Inflammatory macrophage (primary cell): ENCODE measurements at places on chromosomes 16 and 17.
A peak's percentile ranks its signal among the peaks of the same experiment; 100 is the strongest.

GRCh38 chr17:60947100-60947499 lies 269.4 kb downstream of the BCAS3 start:
- no peak for DNase-seq

DNA sequence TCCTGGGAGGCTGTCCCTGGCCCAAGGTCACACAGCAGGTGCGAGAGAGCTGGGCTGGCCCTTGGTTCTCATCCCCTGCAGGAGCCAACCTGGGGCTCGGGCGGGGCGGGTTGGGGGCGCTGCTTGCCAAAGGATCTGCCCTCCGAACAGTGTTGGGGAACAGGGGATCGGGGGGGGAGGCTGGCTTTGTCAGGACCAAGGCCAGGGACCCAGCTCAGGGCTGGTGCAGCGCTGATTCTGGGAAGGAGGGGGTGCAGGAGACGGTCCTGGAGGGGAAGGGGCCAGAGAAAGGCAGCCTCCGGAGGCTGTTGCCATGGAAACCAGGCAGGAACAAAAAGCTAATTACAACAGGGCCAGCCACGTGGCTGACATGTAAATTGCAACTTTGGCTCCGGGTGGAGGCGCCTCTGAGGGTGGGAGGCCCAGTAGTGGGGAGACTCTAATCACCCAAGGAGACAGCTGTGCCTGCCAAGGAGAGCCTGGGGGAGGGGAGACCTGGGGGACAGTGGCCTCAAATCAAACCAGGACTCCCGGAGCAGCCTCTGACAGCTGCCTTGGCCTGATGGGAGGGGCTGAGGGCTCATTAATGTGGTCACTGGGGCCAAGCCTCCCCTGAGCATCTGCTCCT lies 1.3 kb downstream of the TUBB3 start:
- DNase-seq = no peak

DNA sequence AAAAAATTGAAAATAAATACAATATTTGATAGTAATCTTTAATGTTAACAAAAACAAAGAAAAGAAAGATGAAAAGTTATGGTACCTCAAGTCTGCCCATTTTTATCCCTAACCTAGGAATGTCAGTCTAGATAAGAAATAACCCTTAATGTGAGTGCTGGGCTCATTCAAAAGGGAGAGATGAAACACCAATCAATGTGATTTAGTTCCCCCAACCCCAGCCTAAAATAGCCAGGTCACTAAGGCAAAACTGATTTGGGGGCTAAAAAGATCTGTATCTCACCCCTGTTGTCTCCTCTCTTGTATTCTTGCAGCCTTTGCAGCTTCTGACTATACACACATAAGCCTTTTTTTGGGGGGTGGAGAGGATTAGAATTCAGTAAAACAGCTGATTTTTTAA lies 3.2 kb upstream of the IGF2BP1 start:
- DNase-seq = no peak

DNA sequence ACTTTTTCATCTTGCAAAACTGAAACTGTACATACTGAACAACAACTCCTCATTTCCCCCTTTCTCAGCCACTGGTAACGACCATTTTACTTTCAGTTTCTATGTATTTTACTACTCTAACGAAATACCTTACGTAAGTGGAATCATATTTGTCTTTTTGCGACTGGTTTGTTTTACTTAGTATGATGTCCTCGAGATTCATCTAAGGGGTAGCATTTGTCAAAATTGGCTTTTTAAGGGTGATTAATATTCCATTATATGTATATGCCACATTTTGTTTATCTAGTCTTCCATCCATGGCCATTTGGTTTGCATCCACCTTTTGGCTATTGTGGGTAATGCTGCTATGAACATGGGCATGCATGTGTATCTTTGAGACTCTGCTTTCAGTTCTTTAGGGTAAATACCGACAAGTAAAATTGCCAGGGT lies 10.4 kb downstream of the KPNB1 start:
- peak; percentile 61 for DNase-seq

DNA sequence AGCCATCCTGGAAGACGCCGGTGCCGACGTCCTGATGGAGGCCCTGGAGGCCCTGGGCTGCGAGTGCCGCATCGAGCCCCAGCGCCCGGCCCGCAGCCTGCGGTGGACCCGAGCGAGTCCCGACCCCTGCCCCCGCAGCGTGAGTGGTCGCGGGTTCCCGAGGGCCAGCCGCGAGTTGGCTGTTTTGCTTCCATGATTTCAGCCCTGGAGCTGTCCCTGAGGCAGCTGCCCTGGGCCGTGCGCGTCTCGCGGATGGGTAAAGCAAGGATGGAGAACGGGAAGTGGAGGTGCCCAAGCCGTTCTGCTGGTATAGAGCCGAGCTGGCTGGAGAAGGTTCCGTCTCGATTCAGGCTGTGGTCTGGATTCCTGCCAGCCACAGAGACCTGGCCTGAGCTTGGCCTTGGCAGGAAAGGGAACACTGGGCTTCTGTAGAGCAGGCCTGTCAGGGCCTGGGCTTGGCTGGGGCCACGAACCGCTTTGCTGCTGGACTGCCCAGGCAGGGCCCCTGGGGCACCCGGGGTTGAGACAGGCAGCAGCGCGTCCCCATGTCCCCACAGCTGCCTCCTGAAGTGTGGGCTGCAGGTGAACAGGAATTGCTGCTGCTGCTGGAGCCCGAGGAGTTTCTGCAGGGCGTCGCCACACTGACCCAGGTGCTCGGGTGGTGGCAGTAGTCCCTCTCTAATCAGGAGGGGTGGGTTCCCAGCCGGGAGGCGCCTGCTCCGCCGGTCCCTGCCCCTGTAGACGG lies 941 bp upstream of the MRPS34 start:
- DNase-seq = peak; percentile 53

DNA sequence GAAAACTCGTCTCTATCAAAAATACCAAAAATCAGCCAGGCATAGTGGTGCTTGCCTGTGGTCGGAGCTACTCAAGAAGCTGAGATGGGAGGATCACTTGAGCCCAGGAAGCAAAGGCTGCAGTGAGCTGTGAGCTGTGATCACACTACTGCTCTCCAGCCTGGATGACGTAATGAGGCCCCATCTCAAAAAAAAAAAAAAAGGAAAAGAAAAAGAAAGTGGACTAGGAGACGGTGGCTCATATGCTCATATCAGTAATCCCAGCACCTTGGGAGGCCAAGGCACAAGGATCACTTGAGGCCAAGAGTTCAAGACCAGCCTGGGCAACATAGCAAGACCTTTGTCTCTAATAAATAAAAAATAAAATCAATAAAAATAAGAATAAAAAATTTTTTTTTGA lies 8.8 kb upstream of the SUMO2 start:
- peak; percentile 20 for DNase-seq

GRCh38 chr17:77494664-77495435 lies 354.1 kb downstream of the SEC14L1 start:
- DNase-seq = peak; percentile 72

DNA sequence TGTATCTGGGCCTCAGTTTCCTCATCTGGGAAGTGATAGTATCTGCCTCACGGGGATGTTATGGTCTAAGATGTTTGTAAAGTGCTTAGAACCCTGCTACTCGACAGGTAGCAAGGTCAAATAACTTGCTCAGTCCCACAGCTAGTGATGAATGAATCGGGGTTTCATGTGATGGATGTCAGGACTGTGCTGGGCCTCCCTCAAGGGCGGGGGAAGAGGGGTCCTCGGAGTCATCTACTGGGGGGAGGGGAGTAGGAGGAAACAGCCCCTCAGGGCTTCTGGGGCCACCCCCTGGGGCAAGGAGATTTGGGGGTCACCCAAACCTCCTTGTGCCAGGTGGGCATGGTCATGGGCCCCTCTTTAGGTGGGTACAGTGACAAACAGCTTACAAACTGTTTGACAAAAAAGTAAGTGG lies 732 bp downstream of the PNPO start:
- no peak for DNase-seq

GRCh38 chr16:87324411-87325275 lies 7.5 kb upstream of the C16orf95 start:
- DNase-seq = peak; percentile 5

- peak; percentile 94 for DNase-seq
These were observed at the start of gene PRKCB for GRCh38 chr16:23835390-23836077. Gene PRKCB, plus strand, starts transcription at chr16:23835983.

- peak; percentile 74 for DNase-seq
These were observed 48.1 kb downstream of the HS3ST2 start for GRCh38 chr16:22862046-22862445.

DNA sequence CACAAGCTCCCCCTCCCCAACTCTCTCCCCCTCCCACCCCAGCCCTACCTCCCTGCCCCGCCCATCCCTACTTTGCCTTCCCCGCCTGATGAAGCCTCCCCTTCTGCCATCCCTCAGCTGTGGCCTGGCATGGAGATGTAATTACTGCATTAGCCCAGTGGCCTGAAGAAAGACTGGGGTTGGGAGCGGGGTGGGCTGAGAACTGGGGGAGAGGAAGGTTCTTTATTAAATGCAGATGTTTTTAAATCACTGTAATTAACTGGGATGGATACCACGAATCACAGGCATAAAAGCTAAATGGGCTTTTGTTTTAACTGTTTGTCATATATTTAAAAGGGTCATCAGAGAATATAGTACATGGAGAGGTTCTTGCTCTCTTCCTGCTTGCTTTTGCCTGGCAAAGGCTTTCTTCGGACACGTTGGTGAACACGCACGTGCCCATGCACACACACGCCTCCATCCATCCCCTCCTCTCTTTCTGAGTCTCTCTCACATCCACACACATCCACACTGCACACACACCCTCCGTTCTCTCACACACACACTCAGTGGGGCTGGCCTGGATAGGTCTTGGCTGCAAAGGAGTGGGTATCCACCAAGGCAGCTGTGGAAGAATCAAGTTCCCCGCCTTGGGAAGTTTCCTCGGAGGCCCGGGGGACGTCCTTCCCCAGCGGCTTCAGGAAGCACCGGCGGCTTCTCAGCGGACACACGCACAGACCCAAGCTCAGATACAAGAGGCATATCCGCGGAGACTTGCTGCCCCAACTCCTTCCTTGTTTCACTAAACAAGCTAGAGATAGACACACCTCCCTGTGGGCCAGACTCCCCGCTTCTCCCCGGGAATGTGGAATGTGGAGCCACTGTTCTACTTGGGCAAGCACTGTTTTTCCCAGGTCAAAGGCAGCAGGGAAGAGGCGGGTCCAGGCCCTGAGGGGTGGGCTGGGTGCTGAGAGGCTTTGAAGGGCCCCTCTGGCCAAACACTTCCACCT lies 27.4 kb upstream of the TNRC6C start:
- no peak for DNase-seq

GRCh38 chr17:41589301-41589700 lies 2.6 kb upstream of the KRT14 start:
- DNase-seq = no peak

DNA sequence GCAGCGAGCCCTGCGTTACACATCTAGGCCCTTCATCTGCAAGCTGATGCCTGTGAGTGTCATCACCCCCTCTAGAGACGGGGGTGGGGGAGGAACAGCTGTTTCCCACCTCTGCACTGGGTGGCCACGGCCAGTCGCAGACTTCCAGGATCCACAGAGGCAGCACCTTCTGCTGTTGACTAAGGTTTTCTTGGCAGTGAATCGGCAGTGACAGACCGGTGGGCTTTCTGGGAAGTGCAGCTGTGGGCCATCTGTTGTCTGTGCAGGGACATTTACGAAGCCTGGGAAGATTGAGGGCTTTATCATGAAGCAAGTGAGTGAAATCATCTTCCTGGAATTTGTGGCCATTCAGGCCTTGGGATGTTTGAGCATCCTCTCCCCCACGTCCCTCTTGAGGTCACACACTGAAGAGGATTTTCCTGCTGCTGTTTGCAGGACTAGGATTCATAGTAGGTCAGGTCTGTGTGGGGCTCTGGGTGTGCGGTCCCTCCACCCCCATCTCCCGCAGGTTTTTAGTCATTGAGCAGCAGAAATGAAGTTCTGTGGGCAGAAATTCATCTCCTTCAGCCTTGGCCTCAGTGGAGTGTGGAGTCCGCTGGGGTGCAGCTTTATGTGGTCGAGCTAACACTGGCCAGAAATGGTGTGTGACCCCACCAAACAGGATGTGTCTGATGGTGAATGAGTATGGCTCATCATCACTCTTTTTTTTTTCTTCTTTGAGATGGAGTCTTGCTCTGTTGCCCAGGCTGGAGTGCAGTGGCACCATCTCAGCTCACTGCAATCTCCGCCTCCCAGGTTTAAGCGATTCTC lies 12.0 kb downstream of the PGS1 start:
- peak; percentile 55 for DNase-seq

DNA sequence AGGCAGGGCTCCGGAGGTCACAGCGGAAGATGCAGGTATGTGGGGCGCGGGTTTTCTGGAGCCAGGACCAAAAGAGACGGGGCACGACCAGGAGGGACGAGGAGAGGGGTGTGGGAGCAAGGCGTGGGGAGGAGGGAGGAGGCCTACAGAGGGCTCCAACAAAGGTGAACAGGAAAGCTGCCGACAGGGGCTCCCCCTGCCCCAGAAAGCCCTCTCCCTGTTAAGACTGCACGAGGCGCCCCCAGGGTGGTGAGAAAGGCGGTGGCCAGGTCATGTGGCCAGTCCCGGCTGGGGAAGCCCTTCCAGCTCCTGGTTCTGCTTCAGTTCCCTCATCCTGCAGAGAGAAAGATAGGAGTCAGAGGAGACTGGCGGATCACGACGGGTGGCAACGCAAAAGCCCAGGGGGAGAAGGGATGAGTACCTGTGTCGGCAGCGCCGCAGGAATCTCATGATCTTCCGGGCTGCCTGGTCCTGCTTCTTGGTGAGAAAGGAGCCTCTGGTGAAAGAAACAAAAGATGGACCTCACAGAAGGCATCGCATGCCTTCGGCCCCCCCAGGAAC lies 949 bp upstream of the SPAG7 start:
- DNase-seq = no peak

DNA sequence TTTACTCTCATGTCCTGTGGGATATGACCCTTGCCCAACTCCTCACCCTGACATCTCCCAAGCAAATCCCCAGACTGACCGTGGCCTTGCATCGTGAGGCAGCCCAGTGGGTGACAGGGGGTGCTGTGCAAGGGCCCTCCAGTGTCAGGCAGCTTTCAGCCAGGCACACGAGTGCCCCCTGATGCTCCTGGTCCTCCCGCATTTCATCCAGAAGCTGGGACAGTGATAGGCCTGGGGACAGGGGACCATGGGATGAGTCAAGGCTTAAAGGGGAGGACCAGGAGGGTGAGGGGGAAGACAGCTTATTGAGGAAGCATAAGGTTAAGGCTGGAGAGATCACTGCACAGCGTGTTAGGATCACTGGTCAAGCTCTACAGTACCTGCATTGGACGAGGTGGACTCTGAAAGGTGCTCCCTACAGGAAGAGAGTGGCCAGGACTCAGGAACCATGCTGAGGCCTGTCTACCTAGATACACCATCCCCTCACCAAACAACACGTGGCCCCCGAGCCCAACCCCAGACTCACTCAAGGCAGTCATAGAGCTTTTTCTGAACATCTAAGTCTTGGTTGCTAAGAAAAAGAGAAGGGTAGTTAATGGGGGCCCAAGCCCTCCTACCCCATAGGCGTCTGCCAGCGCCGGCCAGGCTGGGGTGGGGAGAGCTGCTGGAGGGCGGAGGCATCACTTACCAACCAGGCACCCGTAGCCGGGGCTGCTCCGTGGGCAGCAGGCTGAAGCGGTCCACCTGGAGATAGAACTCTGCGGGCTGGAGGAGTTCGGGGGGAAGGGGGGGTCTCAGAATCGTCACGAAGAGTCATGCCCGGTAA lies 998 bp downstream of the ACD start:
- DNase-seq = no peak
